SJCRH30 (cell line): ENCODE measurements at places on chromosomes 3 and 15.

DNA sequence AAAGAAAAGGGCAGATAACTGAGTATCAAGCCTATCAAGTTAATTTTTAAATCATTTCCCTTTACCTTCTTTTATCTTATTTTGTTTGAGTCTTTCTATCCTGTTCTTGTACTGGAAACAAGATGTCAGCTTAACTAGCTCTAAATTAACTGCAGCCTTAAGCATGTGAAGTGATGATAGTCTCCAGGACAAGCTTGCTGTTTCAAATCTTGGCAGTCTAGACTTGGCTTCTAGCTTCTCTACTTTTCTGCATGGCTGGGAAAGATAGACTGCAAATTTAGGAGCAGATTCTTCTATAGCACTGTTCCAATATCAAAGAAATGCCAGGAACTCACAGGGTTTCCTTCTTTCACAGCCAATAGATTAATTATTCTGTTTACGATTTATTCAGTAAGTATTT, 1034.4 kb downstream of the TUSC7 start:
- no peak for DNase-seq

- DNase-seq, result peak; percentile 88
These were observed at the start of gene DNAH1 for GRCh38 chr3:52315977-52316764. DNAH1 (plus strand) TSS chr3:52316319; CDS start chr3:52322443, 6,124 bp downstream.

- peak; percentile 78 for DNase-seq
These were observed at the start of gene GREM1 for GRCh38 chr15:32717426-32718226. GREM1 (plus strand) TSS chr15:32718004; CDS start chr15:32730691, 12,687 bp downstream.

GRCh38 chr15:74897300-74897701, 7.5 kb downstream of the MPI start:
- DNase-seq, result no peak

DNA sequence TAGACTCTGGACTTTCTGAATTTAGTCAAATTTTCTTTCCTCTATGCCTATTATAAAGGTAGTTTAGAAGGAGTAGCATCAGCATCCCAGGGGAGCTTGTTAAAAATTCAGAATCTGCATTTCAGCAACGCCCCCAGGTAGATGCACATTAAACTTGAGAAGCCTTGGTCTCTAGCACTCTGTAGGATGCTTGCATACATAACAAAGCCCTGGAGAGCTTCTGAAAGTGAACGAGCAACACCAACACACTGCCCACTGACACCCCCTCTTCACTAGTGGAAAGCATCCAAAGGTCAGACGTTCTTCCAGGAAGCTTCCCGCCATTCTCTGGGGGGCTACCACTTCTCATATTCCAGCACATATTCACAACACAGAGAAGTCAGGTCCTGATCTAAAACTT, 6.5 kb downstream of the PRICKLE2 start:
- no peak for DNase-seq

- DNase-seq, result no peak
These were observed 32.9 kb upstream of the RFTN1 start for GRCh38 chr3:16546186-16547010.

DNA sequence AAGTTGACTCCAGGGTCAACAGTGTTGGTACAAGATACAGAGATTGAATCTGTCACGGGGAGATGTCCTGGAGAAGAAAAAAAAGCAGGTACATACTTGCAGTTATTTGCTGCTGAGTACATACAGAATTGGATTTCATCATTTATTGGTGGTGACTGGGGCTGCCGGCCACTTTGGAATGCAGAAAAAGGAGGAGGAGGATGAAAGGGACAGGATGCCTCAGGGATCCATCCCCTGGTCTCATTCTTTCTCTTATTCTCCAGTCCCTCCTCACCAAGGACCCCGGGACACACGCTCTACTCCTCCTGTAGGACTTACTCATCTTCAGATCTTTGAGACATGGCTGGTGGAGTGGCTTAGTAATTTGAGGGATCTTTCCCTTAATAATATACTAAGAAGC, 30.0 kb upstream of the MEIS2 start:
- no peak for DNase-seq

DNA sequence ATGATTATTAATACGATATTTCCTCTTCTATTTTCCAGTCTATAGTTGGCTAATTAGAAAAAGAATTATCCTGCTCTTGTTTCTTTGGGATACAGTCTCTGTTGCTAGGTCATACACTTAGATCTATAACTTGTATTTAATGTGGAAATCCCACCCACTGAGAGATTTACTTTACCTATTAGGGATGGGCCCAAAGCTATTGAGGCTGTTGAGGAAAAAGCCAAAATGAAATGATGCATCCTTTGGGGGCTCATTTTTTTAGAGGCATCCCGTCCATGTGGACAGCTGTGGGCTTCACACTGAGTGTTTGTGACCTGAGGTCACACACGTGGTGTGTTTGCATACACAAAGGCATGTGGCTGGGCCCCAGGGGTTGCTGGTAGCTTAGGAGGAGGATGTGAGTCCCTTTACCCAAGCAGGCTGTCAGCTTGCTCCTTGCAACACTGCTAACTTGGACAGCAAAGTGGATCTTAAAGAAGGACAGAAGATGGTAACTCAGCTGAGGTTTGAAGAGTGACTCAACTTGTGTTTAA, 477.4 kb downstream of the AGBL1 start:
- peak; percentile 10 for DNase-seq

GRCh38 chr15:75966073-75966472, 46.2 kb downstream of the NRG4 start:
- DNase-seq, result no peak
